CD8-positive, alpha-beta T cell (primary cell): ENCODE measurements at places on chromosomes 2 and 18.

- DNase-seq, result peak; percentile 11
Measured at GRCh38 chr2:100142393-100142792, at the start of gene AFF3. TSS of gene AFF3 (minus strand) at chr2:100142590. CDS start at chr2:100104454, 38,136 bp downstream.

- no peak for DNase-seq
Measured at GRCh38 chr18:28267276-28267675, 90.3 kb upstream of the CDH2 start.

GRCh38 chr2:194714541-194714940, 942.5 kb upstream of the SLC39A10 start:
- no peak for DNase-seq

- no peak for DNase-seq
Measured at GRCh38 chr2:178306352-178307073, 112.2 kb downstream of the OSBPL6 start.

DNA sequence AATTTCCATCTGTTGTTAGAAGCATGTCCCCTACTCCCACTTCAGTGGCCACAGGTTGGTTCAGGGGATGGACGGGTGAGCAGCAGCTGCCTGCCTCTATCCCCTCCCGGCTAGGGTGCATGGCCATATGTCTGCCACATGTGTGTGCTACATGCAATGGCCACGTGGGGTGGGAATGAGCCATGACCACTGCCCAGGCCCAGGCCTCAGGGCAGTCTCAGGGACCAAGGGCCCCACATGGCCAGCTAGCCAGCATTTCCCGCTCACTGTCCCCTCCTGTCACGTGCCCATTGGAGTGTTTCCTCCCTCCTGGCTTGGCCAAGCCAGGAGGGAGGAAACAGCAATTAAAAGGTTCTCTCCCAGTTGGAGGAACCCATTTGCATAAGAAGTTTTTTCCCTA, 117.1 kb downstream of the KCNS3 start:
- no peak for DNase-seq

GRCh38 chr2:233416199-233416598, 61.9 kb downstream of the DGKD start:
- DNase-seq, result no peak

DNA sequence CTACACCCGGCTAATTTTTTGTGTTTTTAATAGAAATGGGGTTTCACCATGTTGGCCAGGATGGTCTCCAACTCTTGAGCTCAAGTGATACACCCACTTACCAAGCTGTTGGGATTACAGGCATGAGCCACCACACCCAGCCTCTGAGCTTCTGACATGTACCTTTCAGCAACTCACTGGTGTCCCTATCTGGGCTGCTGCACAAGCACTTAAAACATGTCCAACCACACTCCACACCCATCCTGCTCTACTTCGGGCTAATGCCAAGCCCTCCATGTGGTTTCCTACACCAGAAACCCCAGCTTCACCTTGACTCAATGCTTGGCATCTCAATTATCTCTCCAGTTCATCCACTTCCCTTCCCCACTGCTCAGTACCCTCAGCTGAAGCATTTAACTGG, 22.4 kb upstream of the ARMC9 start:
- DNase-seq, result no peak

DNA sequence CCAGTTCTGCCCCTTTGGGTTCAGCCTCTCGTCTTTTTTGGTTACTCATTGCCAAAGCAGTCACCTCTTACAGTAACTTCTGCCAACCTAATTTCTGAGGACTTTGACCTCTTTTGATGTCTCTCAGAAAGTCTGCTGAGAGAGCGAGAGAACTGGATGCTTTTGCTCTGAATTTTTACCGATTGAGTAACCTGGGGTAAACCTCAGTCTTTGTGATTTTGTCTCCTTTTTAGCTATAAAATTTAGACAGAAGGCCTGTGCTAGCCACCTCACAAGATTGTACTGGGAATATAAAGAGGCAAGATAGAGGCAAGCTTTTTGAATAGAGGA, 34.8 kb upstream of the IL1R1 start:
- DNase-seq, result no peak
